ENCODE measurements at places on chromosomes 1 and 21.

DNA sequence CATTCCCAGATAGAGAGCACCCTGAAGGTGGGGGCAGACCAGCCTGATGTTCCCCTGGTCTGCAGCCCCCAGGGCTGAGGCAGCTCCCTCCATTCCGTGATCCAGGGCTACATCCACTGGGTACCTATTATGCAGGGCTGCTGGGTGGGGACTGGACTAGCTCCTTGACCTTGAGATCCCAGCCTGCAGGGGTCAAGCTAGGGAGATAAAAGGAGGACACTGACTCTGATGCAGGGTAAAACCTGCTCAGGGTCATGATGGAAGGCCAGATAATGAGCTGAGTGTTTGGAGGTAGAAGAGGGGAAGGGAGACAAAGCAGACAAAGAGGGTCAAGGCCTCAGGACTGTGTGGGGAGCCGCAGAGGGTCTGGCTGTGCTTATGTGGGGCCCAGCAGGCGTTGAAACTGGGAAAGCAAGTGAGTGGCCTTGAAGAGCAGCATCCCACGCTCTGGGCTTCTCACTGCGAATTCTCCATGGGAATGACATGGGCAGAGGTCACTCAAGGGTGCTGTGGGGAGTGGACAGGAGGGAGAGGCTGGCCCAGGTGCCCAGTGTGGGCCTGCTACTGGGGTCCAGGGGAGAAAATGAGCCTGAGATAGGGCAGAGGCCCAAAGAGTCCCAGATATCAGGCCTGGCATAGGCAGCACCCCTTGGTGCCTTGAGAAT is 9.7 kb downstream of the FOXO6 start:
- no peak for DNase-seq

GRCh38 chr1:117067533-117068370 is 7.6 kb downstream of the TTF2 start:
- DNase-seq, result peak; percentile 57

GRCh38 chr1:3879787-3880428 is 20.2 kb downstream of the C1orf174 start:
- DNase-seq, result no peak

DNA sequence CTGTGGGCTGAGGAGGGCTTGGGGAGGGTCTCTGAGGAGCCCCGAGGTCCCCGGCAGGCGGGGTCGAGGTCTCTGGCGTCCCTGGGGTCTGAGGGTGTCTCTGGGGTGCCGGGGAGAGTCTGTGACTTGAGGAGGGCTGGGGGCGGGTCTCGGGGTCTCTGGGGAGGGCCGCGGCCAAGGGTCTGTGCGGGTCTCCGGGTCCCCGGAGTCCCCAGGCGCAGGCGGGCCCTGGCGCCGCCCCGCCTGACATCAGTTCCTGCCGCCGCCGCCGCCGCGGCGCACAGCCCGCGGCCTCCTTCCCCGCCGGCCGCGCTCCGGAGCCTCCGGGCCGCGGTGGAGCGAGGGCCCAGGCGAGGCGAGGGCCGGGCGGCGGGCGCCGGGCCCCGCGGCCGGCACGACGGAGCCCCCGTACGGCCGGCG is at the start of gene PLEKHM2:
PLEKHM2 (plus strand) TSS at position 279 of the 420 bp plus-strand sequence. CDS start 239 bp downstream, outside the sequence.
- peak; percentile 28 for DNase-seq

- DNase-seq, result peak; percentile 81
These were observed 215.5 kb downstream of the KCNJ6 start for GRCh38 chr21:37700641-37701202.

DNA sequence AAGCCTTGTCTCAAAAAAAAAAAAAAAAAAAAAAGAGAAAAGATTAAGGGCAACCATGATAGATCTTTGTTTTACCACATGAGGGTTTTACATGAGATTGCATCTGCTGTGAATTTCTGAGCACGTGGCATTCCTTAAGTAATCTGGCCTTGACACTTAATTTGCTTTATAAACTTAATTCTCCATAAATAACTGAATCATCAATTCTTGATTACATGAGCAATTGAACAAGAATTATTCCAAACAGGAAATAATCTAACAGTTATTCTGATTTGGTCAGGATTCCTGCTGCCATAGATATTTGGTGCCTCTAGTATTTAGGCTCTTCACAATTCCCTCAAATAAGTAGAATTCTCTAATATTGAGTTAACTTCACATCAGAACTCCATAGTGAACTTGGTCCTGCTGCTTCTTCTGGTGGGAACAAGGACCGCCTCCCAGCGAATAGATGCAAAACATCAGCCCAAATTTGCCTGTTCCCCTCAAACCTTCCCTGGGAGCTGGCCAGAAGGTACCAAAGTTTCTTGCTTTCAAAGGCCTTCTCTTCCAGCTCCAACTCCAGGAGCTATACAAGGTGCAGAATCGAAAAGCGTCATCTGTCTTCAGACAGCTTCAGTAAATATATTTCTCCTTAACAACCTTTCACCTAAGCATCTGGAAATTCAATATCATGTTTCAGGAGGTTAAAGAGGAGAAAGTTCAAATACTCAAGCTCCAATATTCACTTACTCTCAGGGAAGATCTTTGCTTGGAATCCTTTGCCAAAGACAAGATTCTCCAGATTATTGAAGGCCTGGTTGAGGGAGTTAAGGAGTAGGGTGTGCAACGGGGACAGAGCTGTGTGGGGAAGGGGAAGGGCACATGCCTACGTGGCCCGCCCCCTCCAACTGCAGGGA is 1.0 kb downstream of the KRTCAP2 start:
- no peak for DNase-seq

- DNase-seq, result no peak
These were observed 34.7 kb downstream of the NIPAL3 start for GRCh38 chr1:24450316-24450715.

- DNase-seq, result no peak
These were observed 6.3 kb upstream of the ATP1B1 start for GRCh38 chr1:169100208-169100607.

DNA sequence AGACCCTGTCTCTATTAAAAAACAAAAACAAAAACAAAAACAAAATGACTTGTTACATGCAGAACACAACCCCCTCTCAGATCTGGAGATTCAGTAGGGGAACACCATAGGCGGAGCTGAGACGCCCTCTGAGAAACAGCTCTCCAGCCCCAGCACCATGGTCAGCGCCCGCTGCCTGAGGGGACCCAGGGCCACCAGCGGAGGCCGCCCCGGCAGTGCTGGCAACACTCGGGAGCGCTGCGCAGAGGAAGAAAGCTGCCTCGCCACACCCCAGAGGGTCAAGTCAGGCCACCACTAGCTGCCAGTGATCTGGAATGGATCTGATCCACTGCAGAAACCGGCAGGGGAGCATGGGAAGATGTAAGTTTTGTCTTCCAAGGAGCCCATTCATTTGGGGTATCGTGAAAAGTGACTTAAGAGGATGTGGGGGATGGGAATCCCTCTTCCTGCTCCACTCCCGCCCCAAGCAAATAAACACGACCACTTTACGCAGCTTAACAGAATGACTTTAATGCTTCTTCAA is 3.1 kb downstream of the ACTA1 start:
- no peak for DNase-seq

GRCh38 chr1:54967372-54967771 is 13.1 kb upstream of the TMEM61 start:
- DNase-seq, result no peak

- no peak for DNase-seq
These were observed 61.2 kb upstream of the VTCN1 start for GRCh38 chr1:117271959-117272358.

DNA sequence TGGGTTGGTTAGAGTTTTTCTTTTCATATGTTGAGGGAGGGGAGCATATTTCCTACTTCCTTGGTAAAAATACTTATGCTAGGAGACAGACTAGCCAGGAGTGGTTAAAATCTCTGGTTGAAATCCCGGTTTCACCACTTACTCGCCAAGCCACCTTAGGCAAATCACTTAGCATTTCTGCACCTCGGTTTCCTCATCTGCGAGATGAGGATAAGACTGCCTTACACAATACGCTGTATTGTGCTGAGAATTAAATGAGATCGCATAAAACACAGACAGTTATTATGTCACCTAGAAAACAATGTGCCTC is 1.4 kb downstream of the IFFO2 start:
- DNase-seq, result no peak

GRCh38 chr1:3774276-3774945 is 1.9 kb downstream of the SMIM1 start:
- no peak for DNase-seq

DNA sequence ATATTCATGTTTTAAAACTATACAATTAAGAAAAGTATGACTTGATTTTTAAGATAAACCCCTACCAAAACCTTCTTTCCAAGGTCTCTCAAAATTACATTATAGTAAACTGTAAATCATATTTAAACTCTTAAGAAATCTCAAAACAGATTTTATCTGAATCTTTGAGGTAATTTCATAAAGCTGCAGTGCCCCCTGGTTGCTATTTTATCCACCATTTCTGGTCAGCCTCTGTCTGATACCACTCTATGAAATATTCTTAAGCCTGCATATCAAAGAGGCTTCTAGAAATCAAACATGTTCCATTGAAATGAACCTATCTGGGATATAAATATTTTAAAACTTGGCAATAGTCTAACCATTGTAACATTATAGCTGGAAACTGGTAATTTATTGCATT is 317.3 kb downstream of the COL11A1 start:
- peak; percentile 6 for DNase-seq

GRCh38 chr1:29948581-29948980 is 712.3 kb downstream of the PTPRU start:
- no peak for DNase-seq

DNA sequence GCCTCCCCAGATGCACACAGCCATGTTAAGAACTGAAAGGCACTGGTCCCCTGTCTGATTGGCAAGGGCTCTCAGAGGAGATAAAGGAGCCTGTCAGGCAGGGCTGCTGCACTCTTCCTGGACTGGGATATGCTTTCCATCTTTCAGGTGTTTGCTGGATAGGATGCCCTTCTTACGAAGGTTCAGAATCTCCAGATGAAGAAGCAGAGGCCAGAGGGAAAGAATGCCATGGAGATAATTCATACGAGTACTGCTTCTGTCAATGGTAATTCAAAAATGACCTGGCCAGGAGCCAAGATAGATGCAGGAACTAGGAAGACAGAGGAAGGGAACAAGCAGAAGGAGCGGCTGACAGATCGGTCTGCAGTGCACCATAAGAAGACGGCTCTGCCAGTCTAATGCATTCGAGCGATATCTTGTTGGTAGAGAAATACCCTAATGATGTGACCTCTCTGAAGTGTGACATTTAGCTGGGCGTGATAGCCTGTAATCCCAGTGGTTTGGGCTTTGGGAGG is 16.6 kb upstream of the ATP2B4 start:
- DNase-seq, result no peak

Data from RWPE1 (cell line).